ENCODE measurements at places on chromosomes 3 and 15.

DNA sequence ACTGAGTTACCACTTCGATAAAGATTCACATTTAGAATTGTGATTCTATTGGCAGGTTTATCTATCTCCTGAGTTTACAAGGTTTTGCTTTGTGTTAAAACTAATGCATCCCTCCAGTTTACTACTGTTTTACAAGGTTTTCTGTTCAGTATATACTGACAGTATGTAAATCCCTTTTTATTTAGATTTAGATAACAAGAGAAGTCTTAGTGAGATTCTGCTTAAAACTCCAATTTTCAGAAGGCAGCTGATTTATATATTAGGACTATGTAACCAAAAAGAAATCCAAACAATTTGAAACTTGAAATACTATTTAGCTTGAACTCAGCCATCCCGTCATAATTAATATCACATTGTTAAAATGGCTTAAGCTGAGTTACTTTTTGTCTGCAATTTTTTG, 619.2 kb downstream of the NAALADL2 start:
- no peak for DNase-seq

GRCh38 chr3:177459401-177459800, 262.1 kb upstream of the TBL1XR1 start:
- no peak for DNase-seq

DNA sequence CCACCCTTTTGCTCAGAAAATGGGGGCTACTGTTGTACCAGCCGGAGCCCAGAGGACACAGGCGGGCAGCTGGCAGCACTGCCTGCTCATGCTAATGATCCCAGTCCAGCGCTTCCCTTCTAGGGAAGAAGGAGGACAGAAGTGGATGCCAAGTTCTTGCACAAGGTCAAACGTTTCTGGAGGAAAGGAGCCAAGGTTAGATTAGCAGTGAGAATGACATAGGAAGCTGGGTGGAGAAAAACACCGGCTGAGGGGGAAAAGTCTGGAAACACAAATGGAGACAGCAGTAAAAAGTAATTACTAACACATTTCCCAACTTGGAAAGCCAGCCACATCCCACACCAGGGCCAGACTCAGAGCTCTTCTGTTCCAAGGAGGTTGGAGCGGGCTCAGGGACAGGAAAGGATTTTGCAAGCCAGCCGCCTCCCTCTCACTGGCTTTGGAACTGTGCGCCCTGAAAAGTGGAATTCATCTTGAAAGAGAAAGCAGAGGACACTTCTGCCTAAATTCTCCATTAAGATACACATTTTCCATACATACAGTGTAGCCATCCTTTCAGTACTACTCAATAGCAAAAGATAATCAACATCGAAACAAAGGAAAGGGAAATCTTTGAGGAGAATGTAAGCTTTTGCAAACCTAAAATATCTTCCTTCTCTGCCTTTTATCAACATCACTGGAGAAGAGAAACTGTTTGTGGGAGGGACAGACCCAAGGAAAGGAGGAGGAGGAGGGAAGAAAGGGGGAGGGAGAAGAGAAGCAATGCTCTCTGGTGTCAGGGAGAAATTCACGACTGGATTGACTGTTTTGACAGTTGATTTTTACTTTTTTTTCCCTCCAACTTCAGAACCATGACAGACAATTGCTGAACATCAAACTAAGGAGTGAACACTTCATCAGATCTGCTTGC, 133.6 kb downstream of the CD47 start:
- DNase-seq: no peak

- no peak for DNase-seq
Observed at GRCh38 chr15:70264738-70265465, 167.2 kb upstream of the TLE3 start.

DNA sequence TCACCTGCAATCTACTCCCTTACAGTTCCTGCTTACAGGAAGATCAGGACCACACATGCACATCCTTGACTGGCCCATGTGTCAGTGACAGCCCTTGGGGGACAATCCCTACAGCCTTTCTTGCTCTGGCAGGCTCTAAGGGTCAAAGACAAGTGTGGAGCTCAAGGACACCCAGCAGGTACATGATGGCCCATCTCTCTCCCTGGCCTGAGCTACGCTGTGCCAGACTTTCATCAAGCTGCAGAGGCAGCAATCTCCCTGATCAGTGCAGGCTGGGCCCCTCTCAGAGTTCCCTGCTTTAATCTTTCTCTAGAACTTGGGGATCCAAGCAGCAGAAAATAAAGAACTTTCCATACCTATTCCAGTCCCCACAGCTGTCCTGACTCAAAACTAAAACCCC, 2.6 kb downstream of the SEMA7A start:
- DNase-seq: no peak

DNA sequence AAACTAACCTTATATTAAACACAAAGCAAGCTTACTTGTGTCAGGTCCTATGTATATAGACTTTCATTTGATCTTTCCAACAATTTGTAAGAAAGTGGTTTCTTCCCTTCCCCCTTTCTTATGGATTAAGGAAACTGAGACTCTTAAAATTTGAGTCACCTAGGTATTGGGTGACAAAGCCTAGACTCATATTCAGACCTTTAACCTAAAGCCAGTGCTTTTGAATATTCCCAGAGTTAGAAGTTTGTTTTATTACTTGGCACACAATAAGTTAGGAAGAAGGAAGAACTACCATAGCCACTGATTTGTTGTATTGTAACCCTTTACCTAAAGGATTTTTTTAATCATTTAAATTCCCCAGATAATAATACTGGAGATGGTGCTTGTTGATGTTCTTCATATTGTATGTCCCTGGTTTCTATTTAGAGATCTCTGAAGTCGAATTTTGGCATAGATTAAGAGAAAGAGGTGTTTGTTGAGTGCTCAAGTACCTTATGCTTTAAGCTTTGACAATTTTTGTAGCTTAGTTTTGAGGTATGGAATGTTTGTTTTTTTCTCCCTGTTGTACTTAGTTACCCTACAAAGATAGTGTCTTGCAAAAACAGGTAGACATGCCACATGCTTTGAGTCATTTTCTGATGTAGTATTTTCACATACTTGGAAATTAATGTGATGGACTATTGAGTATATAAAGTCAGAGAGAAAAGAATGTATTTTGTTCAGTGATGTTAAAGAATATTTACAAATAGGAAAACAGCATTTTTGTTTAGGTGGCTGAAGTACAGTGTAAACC, 11.2 kb downstream of the TSC22D2 start:
- DNase-seq: no peak

DNA sequence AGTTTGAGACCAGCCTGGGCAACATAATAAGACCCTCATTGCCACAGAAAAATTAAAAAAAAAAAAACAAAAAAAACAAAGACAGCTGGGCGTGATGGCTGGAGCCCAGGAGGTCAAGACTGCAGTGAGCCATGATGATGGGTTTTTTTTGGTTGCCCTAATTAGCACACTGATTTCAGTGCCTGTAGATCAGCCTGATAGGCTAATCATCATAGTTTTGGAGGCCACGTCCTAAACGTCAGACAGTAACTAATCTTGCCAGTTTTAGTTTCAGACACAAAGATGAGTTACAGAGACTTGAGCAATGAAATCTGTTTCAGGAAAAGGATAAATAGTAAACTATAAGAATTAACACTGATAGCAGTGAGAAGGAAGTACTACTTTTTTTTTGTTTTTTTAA, 55.4 kb downstream of the LRCH3 start:
- no peak for DNase-seq

DNA sequence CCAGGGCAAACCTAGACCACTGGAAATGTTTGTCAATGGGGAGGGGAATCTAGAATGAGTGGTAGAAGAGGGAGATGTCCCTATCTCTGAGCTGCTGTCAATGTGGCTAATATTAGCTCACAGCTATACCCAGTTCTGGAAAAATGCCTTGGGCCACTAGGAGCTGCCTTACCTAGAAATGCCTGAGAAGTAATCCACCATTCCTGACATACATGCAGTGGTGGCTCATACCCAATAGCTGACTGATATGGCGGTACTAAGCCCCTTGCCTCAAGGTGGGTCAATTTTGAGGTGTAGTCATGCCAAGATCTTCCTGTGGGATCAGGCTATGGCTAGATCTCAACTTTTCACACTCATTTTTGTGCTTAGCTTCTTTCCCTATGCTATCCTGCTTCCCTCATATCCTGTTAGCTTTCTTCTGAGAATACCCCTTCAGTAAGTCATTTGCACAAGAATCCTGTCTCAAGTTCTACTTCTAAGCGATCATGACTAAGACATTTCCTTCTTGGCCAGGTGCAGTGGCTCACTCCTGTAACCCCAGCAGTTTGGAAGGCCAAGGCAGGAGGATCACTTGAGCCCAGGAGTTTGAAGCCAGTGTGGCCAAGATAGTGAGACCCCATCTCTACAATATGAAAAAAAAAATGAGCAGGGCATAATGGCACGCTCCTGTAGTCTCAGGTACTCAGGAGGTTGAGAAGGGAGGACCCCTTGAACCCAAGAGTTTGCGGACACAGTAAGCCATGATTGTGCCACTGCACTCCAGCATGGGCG, 49.1 kb upstream of the RFX7 start:
- no peak for DNase-seq

- DNase-seq: no peak
Observed at GRCh38 chr3:142940472-142940871, 23.0 kb downstream of the PAQR9 start.

- no peak for DNase-seq
Observed at GRCh38 chr3:164004205-164004604, 1074.1 kb downstream of the SI start.

GRCh38 chr3:56260262-56260661, 208.0 kb downstream of the ERC2 start:
- DNase-seq: no peak

Measured in HL-60 (cell line).